NCI-H1092 treated with DMSO at 0.1 percent for 48 hours (cell line): ENCODE measurements at places on chromosomes 16 and 17.

DNA sequence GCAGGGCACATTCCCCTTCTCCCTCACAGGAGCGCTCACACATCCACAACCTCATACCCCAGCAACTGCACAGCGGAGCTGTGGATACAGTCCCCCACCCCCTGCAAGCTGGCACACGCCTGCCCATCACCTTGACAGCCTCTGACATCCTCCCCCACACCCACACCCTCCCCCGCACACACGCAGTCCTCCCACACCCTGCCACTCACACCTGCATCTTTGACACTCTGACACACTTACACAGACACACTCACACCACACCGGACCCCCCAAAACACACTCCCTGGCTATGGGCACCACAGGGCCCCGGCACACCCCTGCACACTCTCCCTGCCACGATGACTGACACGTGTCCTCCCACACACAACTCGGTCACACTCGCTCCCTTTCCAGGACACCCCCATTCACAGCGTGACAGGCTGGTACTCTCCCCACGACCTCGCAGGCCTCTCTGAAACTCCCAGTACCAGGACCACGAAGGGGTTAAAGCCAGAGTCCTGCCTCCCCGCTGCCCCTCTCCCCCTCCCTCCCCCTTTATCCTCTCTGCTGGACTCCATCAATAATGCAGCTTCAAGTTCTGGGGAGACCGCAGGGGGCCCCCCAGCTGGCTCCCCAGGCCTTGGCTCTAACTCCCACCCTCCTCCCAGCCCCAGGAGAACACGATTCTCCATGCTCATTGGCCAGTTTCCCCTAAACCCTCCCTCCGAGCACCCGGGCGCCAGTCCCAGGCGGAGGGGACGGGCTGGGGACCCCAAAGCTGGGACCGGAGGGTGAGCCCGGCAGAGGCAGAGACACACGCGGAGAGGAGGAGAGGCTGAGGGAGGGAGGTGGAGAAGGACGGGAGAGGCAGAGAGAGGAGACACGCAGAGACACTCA lies at the start of gene PPP1R1B:
Gene PPP1R1B (plus strand): TSS at position 782 of the 876 bp plus-strand sequence. CDS start 441 bp downstream, outside the sequence.
- no peak for DNase-seq

DNA sequence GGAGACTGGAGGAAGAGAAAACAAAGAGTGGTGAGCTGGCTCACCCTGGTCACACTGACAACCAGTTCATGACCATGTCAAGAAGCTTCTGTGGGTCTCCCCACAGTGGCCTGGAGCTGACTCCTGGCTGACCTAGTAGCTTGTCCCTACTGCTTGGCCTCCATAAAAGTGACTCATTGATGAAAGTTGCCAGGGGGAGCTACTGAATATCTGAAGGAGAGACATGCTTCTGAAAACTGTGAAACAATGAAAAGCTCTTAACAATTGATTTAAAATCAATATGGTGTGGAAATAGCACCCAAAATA lies 22.0 kb downstream of the SMPD3 start:
- DNase-seq = no peak

- no peak for DNase-seq
Measured at GRCh38 chr17:19346351-19347255, 15.9 kb downstream of the B9D1 start.

- no peak for DNase-seq
Measured at GRCh38 chr16:79762217-79762616, 161.7 kb upstream of the MAF start.

GRCh38 chr17:75610103-75610984 lies 22.7 kb downstream of the MYO15B start:
- DNase-seq = no peak

DNA sequence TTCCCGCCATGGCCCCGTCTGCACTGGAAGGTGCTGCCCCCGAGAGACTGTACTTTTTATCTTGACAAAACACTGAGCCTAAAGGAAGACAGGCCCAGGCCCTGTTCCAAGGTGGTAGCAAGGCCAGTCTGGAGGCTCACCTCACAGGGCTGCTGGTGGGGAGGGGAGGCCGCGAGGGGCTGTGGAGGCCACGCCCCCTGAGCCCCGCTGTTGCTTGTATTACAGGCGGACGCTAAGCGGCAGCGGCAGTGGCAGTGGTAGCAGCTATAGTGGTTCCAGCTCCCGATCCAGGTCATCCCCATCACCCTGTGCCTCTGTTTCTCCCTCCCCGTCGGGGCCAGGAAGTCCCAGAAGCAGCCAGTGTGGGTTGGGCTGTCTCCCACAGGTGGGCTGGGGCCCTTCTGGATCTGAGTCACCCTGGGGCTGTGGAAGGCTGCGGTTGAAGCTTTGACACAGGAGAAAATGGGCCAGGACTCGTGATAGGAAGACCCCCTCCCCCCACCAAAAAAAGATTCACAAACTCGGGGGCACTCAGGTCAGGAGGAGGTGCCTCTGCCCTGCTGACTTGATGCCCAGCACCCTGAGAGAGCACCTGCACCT lies 13.3 kb upstream of the IL17C start:
- no peak for DNase-seq

DNA sequence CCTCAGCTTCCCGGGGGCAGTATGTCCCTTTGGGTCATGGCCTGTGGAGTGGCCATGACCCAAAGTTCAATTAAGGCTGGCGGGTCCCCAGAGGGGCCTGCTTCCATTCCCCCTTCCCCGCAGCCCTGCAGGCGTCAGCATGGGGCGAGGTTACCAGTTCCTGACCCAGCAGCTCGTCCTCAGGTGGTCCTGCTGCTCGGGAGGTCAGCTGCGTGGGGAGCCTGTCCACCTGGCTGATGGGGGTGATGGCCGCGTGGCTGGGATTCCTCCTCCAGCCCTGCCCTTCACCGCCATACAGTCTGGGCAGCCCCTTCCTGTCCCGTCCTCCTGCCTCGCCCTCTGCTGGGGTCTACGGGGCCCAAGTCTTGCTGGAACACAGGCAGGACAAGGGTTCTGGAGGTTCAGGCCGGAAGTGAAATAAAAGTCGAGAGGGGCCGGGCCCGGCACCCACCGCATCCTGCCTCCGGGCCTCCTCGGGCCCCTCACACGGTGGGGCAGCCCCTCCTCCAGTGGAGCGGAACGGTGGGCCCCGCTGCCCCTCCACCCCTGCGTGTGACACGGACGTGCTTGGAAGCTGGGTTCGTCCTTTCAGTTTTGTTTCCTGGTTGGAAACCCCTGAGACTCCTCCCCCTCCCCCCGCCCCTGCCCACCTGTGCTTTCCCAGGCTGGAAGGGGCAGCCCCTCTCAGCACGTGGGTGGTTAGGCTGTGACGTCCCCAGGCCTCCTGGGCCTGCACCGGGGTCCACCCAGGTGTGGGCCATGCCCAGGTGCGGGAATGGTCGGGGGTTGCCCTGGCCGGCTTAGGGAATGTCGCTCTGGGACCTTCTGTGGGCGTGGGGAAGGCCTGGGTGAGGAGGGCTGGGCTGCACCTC lies 6.8 kb downstream of the UBALD2 start:
- DNase-seq = no peak

DNA sequence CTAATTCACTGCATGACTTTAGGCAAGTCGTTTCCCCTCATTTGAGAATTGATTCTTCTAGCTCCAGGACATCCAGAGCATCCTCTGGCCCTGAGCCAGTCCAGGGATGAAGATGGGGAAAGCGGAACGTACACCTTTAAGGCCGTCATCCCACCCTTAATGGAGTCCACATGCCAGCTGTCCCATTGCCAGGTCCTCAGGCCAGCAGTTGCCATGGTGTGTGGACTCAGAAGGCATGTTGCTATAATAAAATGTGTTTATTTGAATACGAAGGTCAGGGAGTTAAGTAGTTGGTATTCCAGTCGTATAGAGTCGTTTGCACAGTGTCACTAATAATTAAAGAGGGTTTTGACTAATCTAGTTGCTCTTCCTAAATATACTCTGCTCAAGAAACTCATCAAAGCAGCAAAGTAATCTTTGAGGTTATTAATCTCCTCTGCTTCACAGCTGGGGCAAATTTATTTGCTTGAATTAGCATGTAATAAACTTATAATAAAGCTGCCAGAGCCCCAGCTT lies 30.4 kb downstream of the CCDC182 start:
- peak; percentile 72 for DNase-seq

- peak; percentile 80 for DNase-seq
Measured at GRCh38 chr17:76969598-76970172, 101.5 kb downstream of the MGAT5B start.

DNA sequence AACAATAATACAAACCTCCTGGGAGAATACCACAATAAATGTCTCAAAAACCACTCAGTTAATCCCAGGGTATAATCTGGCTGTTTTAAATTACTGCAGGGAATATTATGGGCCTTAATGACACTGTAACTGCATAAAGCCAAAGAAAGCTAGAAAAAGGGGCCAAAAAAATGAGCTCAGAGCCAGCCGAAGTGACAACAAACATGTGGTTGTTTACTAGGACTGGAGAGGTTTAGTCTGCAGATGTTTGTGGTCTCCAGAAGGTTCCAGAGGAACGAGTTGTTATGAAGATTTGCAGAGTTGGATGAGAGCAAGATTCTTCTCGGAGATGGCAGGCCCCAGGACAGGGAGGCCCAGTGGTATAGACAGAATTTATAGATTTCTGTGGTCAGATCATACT lies 97.1 kb upstream of the AKTIP start:
- DNase-seq = no peak

GRCh38 chr17:67687511-67687910 lies 30.2 kb upstream of the NOL11 start:
- no peak for DNase-seq

DNA sequence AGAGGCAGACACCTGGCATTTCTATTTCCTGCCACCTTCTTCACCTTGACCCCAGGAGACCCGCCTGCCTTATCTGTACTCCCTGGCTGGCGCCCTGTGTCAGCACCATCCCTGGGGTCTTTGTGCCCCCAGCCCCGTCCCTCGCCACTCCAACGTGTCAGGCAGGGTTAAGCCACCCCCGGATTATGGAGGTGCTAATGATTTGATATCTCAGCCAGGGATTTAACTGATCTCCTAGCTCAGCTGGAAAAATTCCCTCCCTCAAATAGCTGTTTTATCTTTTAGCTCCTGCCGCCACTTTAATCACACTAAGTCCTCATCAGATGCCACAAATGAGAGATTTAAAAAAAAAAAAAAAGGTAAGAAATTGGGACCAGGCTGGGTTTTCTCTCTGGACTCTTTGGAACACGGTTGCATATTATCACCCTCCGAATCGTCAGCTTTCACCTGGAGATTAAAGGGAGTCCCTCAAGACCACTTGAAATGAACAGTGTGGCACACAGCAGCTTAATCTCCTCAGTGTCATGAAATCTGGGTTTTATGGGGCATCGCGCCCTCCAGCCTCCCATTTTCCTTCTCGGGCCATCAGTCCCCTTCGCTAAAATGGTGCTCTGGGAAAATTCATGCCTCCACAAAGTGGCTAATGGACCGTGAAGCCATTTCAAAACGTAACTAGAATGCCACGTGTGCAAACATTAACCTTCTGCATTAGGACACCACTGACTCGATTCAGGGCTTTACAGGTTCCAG lies 26.2 kb upstream of the WFDC1 start:
- DNase-seq = peak; percentile 21

- DNase-seq = peak; percentile 86
Measured at GRCh38 chr17:7841915-7842379, 7.9 kb downstream of the KDM6B start.

GRCh38 chr16:50916040-50916439 lies 174.2 kb downstream of the CYLD start:
- DNase-seq = no peak

DNA sequence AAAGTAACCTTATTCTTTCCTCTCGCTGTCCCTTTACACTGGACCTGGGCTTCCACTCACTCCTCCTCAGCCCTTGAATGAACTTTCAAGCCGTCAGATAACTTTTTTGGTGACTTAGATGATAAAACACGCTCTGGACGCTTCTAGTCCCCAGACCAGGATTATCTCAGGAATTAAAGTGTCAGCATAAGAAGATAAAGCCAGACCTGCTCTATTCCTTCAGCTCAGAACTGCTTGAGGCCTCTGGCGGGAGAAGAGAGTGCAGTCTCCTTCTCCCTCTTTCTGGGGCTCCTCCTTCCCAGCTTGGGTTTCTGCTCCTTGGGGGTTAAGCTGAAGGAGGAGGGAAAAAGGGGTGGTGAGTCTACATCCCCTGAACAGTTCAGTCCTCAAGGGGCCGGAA lies 6.6 kb downstream of the LPO start:
- DNase-seq = no peak

DNA sequence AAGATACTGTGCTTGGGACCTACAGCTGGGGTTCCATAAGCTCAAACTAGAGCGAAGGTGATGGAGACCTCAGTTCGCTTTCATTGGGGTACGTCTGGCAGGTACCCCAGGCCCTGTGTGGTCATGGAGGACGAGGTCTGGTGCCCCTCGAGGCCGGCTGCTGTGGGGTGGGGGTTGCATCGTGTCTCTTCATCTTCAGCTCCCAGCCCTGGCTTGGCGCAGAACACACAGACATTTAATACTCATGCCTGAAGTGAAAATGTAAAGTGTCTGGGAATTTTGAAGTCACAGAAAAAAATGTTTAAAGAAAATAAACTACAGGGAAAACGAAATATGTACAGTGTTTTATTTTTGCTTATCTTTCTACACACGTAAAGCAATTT lies 80.5 kb downstream of the TBC1D16 start:
- DNase-seq = no peak

DNA sequence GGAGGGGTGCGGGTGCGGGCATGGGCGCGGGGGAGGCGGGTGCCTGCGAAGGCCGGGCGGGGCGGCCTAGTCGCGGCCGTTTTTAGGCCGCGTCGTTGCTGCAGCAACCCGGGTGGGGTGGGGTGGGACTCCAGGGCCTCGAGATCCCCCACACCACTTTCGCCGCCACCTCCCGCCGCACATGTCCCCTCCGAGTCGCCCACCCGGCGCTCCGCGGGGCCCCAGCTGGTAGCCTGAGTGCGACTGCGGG lies 11.3 kb downstream of the TBX2 start:
- DNase-seq = no peak

DNA sequence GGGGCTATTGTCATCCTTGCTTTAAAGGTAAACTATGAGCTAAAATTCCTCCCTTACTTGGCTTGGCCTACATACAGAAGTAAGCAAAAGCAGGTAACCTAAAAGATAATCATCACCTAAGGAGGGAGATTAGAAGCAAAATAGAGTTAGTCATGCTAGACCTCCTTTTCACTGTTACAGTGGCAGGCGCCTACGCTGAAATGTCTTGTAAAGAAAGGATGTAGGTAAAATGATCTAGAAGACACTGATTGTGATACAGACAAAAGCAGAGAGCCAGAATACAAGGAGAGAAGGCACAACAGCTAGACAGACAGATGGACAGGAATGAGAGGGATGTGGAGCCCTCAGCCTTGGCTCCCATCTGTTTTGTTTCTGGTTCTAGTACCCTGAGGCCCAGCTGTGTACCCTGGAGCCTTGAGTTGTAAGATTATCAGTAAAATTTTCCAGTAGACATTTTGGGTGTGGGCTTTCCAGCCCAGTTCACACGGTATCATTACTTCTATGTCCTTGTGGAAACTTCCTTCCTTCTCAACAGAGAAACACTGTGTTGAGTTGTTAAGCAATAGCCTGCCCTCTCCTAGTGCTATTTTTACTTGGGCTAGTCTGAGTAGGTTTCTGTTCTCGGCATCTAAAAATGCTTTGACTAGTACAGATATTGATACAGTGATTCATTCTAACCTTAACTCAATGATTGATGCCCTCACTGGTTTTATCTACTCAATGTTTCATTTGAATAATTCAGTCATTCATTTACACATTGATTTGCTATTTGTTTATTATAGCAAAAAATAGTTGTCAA lies 7.7 kb upstream of the C16orf78 start:
- no peak for DNase-seq
